ENCODE measurements at places on chromosomes 1 and 21. TPM values are rescaled to one million over a fixed set of nuclear protein-coding genes. Genes with fewer than 3 reads are reported as not detected.

GRCh38 chr1:13901039-13901438 lies 201.1 kb downstream of the PRDM2 start:
- no peak for DNase-seq
- no peaks in the 10 kb centered on the region for H3K36me3 ChIP-seq
- H3K27ac ChIP-seq, result no peak overlapping the region
- peaks cover 7% of the 10 kb centered on the region for H3K4me1 ChIP-seq
- H3K4me3 ChIP-seq, result no peak overlapping the region

GRCh38 chr1:219990782-219991510 lies 55.4 kb downstream of the EPRS1 start:
- H3K36me3 ChIP-seq, result peaks cover 24% of the 10 kb centered on the region
- H3K4me3 ChIP-seq, result no peak overlapping the region
- DNase-seq, result no peak
- no peak overlapping the region for H3K27ac ChIP-seq

DNA sequence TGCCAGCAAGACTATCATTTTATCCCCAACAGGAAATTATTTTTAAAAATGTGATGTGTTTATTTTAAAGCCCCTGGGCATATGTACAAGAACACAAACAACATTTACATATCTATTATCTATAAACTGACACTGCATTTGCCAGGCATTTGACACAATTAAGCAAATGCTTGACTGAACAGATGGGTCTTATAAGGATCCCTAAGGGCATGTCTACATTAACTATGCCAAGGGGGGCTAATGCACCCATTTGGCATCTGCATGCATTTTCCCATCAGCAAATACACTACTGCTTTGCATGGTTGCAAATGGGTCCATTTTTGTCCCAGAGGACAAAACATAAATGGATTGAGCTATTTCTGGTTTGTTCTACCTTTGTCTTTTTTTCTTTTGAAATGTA lies 884.8 kb upstream of the B3GALT2 start:
- no peak overlapping the region for H3K27ac ChIP-seq
- no peaks in the 10 kb centered on the region for H3K36me3 ChIP-seq
- no peak overlapping the region for H3K4me3 ChIP-seq
- no peaks in the 10 kb centered on the region for H3K4me1 ChIP-seq
- H3K27me3 ChIP-seq, result no peaks in the 10 kb centered on the region

- peaks cover 3% of the 10 kb centered on the region for H3K4me1 ChIP-seq
- H3K36me3 ChIP-seq, result no peaks in the 10 kb centered on the region
- H3K27me3 ChIP-seq, result peaks cover 51% of the 10 kb centered on the region
- H3K27ac ChIP-seq, result no peak overlapping the region
- H3K4me3 ChIP-seq, result peak overlapping the region; percentile 55
Observed at GRCh38 chr1:166974647-166975345, 544 bp downstream of the ILDR2 start.

- H3K4me1 ChIP-seq, result no peaks in the 10 kb centered on the region
- no peak overlapping the region for H3K27ac ChIP-seq
- no peaks in the 10 kb centered on the region for H3K36me3 ChIP-seq
- no peak overlapping the region for H3K4me3 ChIP-seq
- no peaks in the 10 kb centered on the region for H3K27me3 ChIP-seq
Observed at GRCh38 chr21:38468989-38469388, 29.3 kb downstream of the ERG start.

GRCh38 chr1:228318823-228319241 lies 87.8 kb downstream of the TRIM11 start:
- no peak overlapping the region for H3K4me3 ChIP-seq
- H3K36me3 ChIP-seq, result no peaks in the 10 kb centered on the region
- no peaks in the 10 kb centered on the region for H3K27me3 ChIP-seq
- DNase-seq, result peak; percentile 31
- no peak overlapping the region for H3K27ac ChIP-seq
- no peaks in the 10 kb centered on the region for H3K4me1 ChIP-seq

- H3K4me1 ChIP-seq, result no peaks in the 10 kb centered on the region
- no peaks in the 10 kb centered on the region for H3K27me3 ChIP-seq
- no peak for DNase-seq
- no peak overlapping the region for H3K27ac ChIP-seq
Observed at GRCh38 chr1:81165963-81166362, 634.8 kb upstream of the ADGRL2 start.

The LHX8 gene
- not detected for total RNA-seq

The TMEM201 gene
- 6.2 TPM for total RNA-seq

All from osteoblast (primary cell).